Karpas-422 (cell line): ENCODE measurements at places on chromosomes 12 and 14.
A peak's percentile ranks its signal among the peaks of the same experiment; 100 is the strongest.

- DNase-seq, result no peak
These were observed 129.6 kb upstream of the IGF1 start for GRCh38 chr12:102609996-102610395.

DNA sequence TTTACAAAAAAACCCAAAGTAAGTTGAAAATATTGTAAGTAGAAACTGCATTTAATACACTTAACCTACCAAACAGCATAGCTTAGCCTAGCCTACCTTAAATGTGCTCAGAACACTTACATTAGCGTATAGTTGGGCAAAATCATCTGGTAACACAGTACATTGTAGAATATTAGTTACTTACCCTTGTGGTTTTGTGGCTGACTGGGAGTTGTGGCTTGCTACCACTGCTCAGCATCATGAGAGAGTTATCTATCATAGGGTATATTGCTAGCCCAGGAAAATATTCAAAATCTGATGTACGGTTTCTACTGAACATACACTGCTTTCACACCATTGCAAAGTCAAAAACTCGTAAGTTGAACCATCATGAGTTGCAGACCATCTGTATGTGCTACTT, 141.7 kb upstream of the GARIN6 start:
- DNase-seq, result no peak

DNA sequence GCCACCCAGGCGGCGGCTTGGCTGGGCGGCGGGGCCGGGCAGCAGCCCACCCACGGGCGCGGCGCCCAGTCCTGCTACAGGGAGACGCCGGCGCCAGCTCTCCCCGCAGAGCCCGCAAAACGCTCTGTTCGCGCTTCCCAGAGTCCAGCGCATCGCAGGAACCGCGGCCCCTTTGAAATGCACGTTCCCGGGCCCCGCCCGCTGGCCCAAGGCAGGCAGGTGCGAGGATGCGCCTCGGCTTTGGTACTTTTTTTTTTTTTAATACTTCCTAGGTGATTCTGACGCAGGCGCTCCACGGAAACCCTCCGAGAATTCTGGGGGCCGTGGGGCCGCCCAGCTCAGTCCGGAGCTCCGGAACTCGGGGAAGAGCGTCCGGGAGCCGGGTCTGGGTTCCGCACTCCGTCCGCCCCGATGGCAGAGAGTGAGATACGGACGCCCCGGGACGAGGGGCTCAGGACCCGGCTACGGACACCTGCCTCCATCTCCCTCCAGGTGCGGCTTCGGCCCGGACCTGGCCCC, 483 bp downstream of the POC1B start:
- DNase-seq, result peak; percentile 83

DNA sequence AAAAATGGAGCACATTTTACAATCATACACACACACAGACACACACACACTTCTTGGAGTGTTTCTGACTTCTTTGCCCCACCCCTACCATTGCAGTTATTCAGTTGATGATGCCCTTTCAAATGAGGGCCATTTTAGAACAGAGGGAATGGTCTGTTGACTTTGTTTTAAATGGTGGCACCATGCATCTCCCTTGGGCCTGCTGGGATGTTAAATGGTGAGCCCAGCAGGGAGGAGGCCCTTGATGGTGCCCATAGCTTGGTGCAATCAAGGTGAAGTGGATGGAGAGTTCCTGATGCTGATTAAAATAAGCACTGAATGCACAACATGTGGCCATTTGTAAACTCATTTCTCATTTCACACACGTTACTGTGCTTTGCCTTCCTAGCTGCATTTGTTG, 13.3 kb downstream of the C12orf75 start:
- DNase-seq, result no peak

GRCh38 chr14:88849716-88850115, 25.3 kb downstream of the TTC8 start:
- no peak for DNase-seq

DNA sequence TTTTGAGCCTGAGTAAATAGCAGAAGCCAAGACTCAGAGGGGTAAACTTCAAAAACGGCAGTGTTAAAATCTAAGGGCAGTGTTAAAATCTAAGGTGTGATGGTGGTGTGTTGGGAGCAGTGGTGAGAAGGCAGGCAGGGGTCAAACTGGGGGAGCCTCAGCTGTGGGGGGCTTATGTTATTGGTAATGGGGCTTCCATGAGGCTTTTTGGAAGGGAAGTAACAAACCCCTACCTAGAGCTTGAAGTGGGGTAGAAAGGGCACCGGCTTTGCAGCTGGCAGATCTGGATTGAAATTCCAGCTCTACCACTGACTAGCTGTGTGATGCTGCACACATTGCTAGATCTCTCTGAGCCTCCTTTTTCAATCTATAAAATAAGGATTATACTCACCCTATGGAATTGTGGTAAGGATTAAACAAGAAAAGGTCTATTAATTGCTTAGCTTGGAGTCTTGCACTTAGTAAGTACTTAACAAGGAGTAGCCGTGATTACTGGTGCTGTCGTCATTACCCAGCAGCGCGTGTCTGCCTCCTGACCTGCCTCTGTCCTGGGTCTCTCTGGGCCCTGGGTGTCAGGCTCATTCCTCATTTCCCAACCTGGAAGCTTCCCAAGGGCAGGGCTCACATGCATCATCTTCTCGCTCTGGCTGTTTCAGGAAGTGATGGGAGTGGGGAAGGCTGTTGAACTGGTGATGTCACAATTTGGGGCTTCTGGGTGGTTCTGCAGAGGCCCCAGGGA, 18.5 kb upstream of the KRT80 start:
- DNase-seq, result no peak

DNA sequence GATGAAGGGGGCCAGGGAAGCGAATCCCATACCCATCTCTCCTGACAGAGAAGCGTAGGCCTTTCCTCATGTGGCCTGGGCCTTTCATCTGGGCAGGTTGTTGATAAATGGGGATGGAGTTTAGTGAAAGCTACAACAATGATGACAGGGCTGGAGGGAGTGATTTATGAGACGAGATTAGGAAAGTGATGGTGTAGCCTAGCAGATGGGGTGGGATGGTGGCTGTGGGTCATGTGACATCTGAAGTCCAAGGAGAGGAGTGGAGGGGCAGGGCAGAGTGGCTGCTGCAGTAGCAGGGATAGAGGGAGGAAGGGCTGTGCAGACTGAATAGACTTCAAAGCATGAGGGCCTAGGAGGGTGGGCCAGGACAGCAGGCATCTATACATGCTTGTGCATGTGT, 85.5 kb downstream of the ADCK1 start:
- DNase-seq, result no peak

DNA sequence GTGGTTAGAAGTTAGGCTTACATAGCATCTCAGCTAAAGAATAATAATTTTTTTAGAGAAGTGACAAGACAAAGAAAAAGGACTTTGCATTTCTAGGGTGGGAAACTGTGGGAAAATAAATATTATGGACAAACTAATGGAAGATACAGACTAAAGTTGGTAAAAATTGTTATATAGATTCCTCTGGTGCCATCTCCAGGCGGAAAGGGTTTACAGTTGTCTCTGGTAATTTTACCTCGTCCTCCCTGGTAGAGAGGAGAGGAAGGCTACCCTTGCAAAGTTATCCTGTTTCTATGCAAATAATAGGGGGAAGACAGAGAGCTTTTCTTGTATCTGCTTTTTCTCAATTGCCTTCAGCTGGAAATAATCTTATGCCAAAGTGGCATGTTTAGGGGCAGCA, 5.2 kb downstream of the OR11G2 start:
- peak; percentile 56 for DNase-seq

DNA sequence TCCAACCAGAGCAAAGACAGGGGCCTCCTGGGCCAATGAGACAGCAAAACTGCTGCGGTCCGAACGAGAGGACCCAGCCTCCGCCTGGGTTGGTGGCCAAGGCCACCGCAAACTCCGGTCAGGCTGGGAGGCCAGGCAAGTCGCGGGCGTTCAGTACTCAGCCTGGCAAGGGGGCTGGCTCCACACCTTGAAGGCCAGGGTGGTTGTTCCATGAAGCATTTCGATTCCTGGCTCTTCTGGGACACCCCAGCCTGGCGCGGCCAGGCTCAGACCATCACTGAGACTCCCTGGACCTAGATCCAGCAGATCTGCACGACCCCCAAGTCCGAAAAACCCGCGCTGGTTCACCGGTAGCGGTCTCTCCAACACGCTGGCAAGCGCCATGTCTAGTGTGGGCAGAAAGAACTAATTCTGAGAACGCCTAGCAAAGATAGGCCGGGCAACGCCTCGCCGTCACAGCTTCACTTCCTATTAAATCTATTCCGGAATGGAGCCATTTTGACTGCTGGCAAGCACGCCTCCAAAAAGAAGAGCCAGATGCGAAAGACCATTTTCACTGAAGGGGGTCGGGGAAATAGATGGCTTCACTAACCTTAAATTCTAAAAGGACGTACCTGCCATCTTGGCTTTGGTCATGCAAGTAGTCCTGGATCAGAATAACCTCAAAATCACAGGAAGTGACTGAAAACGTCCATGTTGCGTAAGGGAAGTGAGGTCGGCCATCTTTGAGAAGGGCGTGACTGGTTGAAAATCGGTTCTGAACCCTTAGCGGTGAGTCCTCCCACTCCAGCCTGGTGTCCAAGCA, at the start of gene PSMB5:
PSMB5 (minus strand) TSS at position 403 of the 805 bp plus-strand sequence; CDS start at position 384, 19 bp downstream.
- peak; percentile 99 for DNase-seq

GRCh38 chr14:96324219-96324618, 38.9 kb downstream of the ATG2B start:
- DNase-seq, result no peak

- DNase-seq, result no peak
These were observed 23.7 kb downstream of the SPRING1 start for GRCh38 chr12:116714175-116714574.

DNA sequence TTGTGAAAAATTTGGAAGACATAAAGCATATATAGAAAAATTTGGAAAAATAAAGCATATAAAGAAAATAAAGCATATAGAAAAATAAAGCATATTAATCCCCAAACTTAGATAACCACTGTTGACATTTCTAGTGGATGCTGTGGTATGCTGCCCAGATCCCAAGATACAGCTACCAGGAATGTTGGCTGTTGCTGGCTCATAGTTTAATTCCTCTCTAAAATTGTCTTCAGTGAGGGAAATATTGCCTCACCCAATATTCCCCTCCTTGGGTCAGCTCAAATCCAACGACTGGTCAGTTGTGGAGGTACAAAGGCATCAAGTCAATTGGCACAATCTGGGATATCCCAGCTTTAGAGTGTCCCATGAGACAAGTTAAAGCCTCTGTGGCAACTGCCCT, 10.1 kb upstream of the KICS2 start:
- no peak for DNase-seq

GRCh38 chr12:111777345-111778045, 10.8 kb downstream of the ALDH2 start:
- no peak for DNase-seq

- no peak for DNase-seq
These were observed 177.1 kb downstream of the BCL11B start for GRCh38 chr14:99094901-99095300.

- peak; percentile 97 for DNase-seq
These were observed 221.2 kb downstream of the NELL2 start for GRCh38 chr12:44654646-44655639.

DNA sequence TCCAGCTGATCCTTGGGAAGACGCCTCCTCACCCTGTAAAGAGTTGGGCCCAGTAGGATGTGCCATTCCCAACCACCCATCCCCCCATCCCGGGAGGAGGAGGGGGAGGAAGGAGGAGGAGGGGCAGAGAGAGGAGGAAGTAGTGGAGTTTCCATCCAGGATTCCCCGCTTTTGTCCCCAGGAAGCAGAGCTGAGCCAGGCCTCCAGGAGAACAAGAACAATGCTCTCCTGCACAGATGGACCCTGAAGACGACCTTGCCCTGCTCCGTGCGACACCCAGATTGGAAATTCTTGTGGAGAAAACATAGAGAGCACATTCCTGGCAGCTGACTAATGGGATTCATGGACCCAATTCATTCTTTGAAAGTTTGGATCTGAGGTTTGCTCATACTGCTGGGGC, 132.3 kb upstream of the CRY1 start:
- no peak for DNase-seq

DNA sequence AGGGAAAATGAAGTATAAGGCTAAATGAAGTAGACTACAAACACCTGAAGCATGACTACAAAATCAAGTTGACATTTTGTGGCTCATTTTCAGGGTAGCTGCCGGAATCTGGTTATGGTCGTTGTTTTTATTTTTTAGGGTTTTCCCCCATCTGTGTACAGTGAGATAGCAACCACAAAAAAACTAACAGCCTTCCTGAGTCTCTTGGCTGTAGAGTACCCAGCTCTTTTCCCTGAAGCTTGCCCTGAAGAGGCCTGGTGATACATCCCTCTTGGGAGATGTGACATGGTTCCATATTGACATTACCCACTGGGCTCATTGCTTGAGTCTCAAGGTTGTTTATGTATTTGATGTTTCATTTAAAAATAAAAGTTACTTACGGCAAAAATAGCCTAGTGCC, 424.0 kb downstream of the ZFP36L1 start:
- DNase-seq, result no peak

DNA sequence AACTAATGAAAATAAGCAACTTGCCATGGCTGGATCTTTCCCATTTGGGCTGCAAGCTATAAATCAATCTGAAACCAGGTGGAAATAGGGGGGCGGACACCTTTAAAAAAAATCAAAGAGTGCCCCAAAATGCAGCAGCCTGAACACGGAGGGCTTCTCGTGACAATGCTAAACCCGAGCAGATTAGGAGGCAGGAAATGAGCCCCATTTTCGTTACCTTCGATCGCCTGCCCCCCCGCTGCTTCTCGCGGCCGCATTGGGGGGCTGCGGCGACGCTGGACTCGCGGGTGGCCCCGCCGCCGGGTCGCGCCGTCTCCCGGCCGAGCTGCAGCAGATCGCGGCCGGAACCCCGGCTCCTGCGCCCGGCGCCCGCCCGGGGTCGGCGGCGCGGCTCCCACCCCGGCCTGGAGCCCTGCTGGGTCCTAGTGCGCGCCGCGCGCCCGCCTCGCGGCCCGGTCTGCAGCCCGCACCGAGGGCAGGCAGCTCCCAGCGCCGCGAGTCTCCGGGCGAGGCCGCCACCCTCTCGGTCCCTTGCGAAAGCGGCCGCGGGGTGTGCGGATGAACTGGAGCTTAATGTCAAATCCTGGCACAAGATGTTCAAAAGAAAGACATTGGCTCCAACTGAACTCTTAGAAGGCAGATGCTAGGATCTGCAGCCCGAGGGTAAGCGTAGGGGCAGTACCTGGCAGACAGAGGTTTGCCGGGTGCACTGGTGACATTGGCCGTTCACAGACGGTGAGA, 201.9 kb upstream of the FOXN3 start:
- peak; percentile 82 for DNase-seq

- DNase-seq, result no peak
These were observed 17.8 kb downstream of the E2F7 start for GRCh38 chr12:77047341-77048109.

DNA sequence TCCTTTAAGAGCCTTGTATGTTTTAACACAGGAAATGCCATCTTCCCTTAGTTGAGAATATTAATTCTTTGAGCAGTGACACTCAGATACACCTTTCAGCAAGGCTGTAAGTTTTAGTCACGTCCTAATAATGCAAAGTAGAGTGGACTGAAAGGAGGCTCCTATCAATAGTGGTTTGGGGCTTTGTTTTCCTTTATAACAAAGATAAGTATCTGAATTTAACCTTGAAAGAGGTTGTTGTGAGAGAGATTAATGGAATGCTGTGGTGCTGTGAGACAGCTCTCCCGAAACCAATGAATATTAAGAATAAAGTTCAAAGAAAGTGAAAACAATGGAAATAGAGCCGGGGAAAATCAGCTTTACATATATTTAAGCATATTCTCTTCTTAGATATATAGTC, 259.6 kb downstream of the ERC1 start:
- DNase-seq, result no peak

- no peak for DNase-seq
These were observed 214.8 kb downstream of the CHST11 start for GRCh38 chr12:104671409-104672095.
